ENCODE measurements at places on chromosomes 7 and 10.

DNA sequence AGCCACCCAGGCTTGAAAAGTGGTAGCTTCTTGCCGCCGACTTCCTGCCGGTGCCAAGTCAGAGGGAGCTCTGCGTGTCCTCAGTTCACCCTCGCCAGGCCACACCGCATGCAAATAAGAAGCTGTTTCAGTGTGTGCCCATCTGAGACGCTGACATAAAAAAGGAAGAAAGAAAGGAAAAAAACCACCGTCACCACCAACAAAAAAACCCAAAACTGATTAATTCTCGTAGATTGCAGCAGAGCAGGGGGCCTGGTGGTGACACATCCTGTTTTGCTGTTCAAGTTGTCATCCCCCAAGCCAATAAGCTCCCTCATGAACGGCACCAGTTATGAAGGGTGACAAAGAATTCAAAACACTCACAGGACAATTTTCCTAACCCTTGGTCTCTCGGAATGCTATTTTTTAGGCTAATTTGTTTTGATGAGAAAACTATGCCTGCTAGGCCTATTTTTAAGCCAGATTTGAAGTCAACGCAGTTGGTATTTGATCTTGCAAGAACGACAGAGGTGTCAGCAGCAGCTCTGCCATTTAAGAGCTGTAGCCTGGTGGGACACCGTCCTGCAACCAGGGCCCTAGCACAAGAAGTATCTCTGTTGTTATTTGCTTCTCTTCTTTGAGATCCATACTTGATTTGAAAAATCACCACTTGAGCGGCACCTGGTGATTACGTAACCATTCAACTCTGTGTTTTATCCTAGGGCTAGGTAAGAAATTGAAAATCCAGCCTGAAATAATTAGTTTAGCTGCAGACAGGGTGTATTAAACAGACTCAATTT, 145.6 kb downstream of the PFKFB3 start:
- no peak for DNase-seq

DNA sequence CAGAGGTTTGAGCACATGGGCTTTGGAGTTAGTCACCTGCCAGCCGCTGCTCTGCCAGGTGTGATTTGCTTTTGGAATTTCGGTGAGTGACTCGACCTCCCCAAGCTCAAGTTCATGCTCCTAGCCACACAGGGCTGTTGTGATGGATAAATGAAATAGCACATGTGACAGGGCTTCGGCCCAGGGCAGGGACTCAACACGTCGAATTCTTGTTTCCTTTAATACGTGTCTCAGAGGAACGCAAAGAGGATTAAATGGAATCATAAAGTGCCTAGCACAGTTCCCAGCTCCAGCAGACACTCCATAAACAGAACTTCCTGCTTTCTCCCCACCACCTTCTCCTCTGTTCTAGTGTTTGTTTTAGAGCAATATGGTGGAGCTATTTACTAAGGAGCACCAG, 88.3 kb upstream of the CHST15 start:
- no peak for DNase-seq

DNA sequence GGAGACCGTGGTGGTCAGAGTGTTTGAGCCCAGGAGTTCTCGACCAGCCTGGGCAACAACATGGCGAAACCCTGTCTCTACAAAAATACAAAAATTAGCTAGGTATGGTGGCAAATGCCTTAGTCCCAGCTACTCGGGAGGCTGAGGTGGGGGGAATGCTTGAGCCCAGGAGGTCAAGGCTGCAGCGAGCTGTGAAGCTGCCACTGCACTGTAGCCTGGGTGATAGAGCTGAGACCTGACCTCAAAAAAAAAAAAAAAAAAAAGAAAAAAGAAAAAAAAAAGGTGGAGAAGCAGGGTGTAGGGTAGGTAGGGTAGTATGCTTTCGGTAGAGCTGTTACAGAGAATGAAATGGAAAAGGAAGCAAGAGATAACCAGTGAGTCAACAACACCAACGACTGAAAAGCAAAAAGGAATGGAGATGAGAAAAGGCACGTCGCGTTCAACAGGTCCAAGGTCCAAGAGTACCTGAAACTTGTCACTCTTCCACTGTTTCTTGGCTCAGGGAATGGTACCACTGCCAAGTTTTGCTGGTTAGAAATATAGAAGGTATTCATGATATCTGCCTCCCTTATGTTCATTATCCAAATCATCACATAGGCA, 4.3 kb upstream of the RSBN1L start:
- DNase-seq = no peak

DNA sequence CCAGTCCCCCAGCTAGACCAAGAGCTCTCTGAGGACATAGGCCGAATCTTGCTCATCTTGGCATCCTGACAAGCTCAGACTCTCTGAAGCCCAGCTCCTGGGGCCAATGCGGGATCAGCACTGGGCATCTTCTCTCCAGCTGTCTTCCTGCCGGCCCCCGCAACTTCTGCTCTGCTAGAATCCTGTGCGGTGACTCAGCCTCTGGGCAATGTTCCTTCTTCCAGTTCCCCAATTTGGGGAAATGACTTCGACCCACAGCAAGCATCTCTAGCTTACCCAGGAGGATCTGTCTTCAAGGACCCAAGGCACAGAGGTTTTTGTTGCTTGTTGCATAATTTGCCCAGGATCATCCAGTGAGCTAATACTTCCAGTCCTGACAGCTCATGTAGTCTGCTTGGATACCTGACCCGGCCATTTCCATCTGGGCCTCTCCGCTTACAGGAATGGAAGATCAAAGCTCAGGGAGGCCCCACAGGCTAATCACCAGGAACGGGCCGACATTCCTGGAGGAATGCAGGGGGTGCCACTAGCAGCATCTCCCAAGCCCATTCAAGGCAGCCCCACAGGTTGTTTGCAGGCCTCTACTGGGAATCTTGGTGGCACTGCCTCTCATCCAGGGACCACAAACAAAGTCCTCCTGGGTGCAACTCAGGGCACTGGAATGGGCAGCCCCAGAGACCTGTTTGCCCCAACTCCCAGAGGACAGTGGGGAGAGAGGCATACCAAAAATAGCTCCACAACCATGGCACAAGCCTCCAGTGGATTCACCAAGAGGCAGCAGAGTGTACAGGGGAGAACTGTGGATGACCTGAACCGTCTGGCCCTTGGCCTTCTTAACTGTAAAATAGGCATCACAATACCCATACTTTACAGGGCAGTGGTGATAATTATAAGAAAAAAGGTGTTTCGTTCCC, 151.9 kb downstream of the NEURL1 start:
- peak; percentile 89 for DNase-seq

- DNase-seq = peak; percentile 29
Measured at GRCh38 chr7:7861211-7861633, 107.4 kb upstream of the GLCCI1 start.

GRCh38 chr10:90560331-90560730, 297.5 kb downstream of the HTR7 start:
- DNase-seq = no peak

GRCh38 chr10:18240185-18240882, 100.1 kb downstream of the CACNB2 start:
- DNase-seq = peak; percentile 4

DNA sequence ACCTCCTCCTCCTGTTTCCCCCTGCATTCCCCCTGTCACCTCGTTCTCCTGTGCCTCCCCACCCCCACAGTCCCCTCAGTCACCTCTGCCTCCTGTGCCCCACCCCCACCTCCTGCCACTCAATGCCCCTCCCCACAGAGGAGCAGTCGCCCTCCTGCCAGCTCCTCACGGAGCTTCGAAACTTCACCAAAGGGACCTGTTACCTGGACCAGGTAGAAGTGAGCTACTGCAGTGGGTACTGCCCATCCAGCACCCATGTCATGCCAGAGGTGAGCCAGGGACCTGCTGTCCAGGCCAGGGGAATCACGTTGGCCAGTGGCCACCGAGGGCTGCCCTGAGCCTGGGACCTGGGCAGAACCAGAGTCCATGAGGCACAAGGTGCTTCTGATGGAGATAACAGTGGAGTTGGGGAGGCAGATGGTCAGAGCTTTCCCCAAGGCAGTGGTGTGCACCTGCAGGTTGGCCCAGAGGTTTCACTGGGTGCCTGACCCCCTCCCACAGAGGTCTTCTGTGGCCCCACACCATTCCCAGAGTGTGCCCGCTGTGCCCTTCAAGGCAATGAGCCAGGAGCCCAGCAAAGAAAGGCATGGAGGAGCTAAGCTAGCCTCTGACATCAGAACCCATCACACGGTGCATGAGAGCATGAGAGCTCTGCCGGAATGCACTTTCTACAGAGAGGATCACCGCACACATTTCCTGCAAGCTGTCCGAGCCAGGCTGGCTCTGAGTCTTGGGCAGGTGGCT, 7.0 kb upstream of the ZNF862 start:
- no peak for DNase-seq

DNA sequence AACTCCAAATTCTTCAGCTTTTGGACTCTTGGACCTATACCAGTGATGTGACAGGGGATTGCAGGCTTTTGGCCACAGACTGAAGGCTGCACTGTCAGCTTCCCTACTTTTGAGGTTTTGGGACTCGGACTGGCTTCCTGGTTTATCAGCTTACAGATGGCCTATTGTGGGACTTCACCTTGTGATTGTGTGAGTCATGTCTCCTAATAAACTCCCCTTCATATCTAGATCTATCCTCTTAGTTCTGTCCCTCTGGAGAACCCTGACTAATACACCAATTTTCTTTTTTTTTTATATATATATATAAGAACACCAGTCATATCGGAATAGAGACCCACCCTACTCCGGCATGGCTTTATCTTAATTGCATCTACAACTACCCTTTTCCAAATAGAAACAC, 166.8 kb downstream of the ETV1 start:
- DNase-seq = no peak

DNA sequence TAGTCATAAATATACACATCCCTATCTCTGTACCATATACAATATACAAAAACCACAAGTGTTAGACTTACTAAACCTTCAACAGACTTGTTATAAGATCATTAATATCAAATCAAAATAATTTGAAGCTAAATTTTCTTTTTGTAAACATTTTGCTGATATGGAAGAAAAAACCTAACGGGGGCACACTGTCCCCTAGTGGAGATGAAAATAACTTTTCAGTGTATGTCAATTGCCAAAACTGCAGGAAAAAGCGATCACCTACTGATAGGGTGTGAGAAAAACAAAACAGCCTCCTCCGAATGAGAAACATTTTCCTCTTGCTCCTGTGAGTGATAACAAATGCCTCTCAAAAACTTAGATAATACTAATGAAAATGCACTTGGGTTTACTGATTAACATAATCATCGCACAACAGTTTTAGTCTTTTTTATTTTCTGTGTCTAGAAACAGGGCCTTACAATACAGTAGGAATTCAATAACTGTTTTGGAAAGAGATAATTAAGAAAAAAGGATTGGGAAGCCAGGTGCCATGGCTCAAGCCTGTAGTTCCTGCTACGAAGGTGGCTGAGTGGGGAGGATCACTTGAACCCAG, 322.7 kb downstream of the CRPPA start:
- DNase-seq = no peak
